ENCODE measurements at places on chromosomes 16 and 17.

DNA sequence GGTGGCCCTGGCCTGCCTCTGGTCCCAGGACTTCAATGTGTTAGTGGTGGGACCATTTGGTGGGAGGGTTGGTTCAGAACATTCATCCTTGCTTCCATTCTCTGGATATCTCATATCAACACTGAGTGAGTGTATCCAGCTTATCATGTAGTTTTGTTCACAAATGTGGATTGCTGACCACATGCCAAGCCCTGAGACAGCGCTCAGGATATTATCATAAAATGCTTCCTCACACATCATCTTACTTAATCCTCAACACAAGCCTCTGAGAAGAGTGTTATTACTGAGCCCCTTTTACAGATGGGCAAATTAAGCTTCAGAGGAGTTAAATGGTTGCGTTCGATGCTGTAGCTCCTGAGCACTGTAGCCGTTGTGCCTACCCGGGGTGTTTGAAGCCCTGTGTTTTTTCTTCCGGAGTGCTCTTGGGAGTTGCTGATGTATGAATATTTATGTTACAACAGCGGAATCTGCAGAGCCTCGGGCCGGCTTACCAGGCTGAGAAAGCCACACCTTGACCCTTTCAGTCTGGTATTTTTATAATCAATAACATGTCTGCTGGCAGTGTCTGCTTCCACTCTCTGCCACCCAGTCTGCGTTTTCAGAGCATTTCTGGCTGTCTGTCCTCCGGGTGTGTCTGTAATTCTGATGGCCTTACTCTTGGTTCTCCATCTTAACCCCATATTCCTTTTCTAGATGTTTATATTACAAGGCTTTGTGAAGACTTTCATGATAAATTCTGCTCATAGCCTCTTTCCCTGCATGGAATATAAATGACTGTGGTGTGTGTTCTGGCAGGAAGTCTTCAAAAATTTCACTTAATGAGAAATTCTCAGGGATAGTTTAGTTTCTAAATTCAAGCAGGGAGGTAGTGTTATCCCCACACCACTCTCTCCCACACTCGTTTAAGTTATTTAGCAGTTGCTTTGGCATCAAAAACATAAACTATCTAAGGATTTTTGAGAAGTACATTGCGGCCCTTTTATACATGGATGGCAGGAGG is 2.9 kb downstream of the GLP2R start:
- no peak for DNase-seq

- DNase-seq = peak; percentile 77
Measured at GRCh38 chr16:87636050-87636684, 33.9 kb downstream of the JPH3 start.

DNA sequence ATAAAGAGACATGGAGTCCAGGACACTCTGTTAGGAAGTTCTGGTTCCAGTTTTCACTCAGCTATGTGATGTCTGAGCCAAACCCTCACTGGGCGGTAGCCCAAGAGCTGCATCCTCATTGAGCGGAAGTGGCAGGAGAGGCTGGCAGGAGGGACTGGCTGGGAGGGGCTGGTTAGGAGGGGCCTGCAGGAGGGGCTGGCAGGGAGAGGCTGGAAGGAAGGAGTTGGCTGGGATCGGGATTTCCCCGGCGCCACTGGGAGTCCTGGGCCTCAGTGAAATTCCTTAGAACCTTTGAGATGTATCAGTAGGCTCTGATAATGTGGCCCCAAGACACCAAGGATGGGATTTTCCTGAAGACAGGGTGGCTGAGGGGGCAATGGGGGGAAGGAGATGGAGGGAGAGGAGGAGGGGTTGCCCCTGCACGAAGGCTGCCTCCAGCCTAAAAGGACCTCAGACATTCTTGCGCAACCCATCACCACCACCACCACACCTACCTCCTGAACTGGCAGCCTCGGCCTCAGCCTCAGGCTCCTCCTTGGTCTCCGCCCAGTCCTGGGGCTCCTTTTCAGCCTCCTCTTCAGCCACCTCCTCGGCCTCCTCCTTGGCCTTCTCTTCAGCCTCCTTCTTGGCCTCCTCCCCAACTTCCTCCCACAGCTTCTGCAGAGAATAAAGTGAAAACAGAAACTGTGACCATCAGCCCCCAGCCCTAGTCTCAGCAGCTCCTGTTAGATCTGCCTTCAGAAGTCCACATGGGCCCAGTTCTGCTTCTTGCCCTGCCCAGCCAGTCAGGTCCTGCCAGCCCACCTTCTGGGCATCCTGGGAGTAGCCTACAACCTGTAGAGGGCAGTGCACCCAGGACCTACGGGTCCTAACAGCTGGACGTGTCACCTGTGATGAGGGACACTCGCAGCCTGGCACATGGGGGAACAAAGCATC is 31.7 kb downstream of the CNGB1 start:
- no peak for DNase-seq

DNA sequence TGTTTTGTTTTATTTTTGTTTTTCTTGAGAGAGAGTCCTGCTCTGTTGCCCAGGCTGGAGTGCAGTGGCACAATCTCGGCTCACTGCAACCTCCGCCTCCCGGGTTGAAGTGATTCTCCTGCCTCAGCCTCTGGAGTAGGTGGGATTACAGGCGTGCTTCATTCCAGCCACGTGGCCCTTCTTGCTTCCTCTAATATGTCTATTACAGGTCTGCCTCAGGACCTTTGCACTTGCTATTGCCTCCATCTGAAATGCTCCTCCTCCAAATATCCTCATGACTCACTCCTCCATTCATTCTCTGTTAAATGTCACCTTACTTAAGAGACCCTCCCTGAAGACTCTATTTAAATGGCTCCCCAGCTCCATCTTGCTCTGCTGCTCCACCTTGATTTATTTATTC is 39.0 kb downstream of the LYRM9 start:
- DNase-seq = no peak

GRCh38 chr16:73037845-73038570 is 9.9 kb downstream of the ZFHX3 start:
- DNase-seq = no peak

GRCh38 chr17:79905832-79906231 is 66.6 kb upstream of the CBX4 start:
- DNase-seq = no peak

DNA sequence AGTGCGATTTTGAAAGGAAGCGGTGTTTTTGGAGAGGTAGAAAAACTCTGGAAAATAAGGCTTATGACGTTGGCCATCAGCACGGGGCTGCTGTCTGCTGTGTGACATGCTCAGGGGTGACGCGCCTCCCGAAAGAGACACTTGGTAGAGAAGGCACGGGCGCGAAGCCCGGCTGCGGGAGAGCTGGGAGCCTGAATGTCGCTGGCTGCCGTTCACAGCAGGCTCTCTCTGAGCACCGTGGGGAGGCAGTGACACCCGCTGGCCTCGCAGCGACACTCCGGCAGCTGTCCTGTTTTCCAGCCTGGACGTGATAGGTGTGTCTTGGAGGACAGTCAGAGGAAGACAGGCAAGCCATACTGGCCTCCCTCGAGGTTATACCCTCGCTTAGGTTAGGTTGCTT is 759.1 kb upstream of the RBFOX1 start:
- no peak for DNase-seq

- DNase-seq = no peak
Measured at GRCh38 chr17:40469805-40470675, 26.8 kb downstream of the IGFBP4 start.

- no peak for DNase-seq
Measured at GRCh38 chr17:75064040-75064439, 17.0 kb downstream of the KCTD2 start.

GRCh38 chr17:63446753-63447470 is 806 bp upstream of the CYB561 start:
- peak; percentile 19 for DNase-seq

GRCh38 chr17:82271401-82271800 is 2.1 kb downstream of the CSNK1D start:
- no peak for DNase-seq

GRCh38 chr16:48583075-48584065 is 26.6 kb downstream of the N4BP1 start:
- no peak for DNase-seq

DNA sequence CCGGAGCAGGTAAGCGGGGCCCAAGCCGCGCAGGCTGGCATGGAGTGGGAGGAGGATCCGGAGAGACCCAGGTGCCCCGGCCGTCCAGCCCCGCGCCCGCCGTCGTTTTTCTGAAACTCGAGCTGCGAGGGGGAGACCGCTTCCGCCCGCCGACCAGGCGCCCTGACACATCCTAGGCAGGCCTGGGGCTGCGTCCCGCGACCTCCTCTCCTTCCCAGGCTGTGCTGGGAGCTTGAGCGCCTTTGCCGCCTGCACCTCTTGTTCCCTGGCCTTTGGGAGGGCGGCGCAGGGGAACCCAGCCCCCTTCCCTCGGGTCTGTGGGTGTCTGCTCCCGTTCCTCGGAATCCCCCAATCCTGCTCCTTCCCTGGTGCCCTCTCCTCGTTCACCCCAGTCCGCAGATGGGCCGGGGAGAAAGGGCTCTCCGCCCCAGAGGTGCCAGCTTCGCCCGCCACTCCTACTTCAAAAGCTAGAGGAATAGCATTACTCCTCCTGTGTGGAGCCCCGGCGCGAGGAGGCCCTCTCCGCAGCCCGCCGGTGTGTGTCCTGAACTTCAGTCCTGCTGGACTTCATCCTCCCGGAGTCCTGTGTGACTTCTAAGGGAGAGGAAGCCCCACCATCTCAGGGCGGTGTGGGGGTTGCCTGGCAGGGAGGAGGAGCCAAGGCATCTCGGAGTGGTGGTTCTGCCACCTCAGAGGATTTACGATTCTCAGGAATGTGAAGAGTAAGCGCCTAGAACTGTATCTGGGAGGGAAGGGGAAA is 1.0 kb downstream of the NHERF1 start:
- no peak for DNase-seq

DNA sequence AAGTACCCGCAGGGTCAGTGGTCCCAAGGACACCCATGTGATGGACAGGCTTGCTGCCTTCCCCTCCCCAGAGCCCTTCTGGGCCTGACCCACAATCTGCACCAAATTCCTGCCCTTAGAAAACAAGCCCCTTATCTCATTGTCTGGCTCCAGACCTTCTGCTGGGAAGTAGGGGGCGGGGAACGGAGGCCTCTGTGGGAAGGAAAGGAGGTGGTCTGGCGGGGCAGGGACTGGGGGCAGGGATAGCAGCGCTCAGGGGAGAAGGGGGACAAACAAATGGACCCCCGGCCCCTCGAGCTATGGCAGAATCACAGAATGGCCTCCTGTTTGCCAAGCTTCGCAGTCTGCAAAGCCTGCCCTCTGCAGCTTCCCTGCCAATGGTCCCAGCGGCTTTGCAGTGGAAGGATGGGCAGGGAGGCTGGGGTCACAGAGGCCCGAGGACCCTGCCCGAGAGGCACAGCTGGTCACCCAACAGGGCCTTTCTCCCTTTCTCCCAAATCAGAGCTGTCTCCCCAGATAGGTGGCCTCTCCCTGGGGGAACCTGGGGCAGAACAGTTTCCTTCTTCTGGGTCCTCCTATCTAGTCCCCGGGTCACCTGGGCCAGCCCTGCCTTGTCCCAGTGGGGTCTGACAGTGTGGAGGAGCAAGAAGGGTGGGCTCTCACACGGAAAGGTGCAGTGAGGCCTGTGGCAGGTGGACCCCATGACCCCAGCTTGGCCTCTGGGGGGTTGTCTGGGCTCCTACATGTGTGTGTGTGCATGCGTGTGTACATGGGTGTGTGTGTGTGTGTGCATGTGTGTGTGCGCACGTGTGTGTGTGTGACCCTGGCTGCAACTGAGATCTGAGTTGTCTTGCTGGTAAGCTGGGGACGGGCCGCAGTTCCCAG is 25.5 kb downstream of the TMEM235 start:
- no peak for DNase-seq

GRCh38 chr17:27315322-27315721 is 21.4 kb downstream of the WSB1 start:
- DNase-seq = no peak

DNA sequence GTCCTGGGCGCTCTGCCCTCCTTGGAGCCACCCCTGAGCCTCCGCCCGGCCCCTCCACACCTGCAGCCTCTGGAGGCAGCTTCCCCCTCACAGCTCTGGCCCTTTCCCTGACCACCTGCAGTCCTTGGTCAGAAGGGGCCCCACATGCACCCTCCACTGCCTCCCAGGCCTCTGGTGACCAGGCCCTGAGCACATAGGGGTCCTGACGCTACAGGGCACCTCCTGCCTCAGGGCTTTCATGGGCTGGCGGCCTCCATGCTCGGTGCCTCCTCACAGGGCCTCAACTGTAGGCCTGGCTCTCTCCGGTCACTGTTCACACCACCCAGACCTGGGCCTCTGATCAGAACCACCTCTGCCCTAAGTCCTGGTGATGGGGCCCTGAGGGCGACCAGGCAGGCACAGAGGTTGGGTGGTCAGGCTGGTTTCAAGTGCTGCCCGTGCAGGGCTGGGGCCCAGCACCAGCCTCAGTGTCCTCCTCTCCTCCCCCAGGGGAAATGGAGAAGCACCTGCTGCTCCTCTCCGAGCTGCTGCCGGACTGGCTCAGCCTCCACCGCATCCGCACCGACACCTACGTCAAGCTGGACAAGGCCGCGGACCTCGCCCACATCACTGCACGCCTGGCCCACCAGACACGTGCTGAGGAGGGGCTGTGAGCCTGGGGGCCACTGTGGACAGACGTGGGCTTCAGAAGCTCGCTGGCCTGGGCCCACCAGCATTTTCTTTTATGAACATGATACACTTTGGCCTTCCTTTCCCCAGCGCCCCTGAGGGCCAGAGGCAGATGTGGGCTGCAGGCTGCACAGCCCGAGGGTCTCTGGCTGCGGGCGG is 3.9 kb downstream of the APRT start:
- DNase-seq = no peak

DNA sequence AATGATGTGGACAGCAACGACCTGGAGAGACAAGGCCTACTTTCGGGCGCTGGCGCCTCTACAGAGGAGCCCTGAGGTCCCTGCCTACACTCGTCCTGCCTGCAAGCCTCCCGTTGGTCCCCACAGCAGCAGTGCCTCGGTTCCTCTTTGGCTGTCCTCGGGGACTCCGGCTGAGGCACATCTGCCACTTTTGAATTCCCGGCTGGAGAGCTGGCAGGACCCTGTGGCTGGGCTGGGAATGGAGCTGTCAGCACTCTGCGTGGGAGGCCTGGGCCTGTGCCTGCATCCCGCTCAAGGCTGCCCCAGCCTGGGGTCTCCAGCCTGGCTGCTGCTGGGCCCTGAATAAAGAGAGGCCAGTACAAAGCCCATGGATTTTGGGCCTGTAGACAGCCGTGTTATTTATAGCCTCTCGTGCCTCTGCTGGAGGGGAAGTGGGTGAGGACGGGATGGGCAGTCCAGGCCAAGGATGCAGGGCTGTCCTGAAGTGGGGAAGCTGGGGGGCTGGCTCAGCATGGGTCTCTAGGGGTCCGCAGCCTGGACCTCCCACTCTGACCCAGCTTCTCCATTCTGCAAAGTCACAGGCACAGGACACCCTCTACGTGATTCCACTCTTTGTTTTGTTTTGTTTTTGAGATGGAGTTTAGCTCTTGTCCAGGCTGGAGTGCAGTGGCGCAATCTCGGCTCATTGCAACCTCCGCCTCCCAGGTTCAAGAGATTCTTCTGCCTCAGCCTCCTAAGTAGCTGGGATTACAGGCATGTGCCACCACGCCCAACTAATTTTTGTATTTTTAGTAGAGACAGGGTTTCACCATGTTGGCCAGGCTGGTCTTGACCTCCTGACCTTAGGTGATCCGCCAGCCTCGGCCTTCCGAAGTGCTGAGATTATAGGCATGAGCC is 10.6 kb upstream of the SPNS2 start:
- DNase-seq = no peak
